Subcutaneous adipose tissue (tissue), 4 donors: ENCODE measurements at places on chromosomes 6 and 20. TPM values are rescaled to one million over a fixed set of nuclear protein-coding genes. Genes with fewer than 3 reads are reported as not detected.

The POU3F2 gene
- total RNA-seq: not detected

The PTCRA gene
- total RNA-seq: 1.5 TPM

The NFYA gene
- 27.7 TPM for total RNA-seq

The DPPA5 gene
- not detected for total RNA-seq

The CLPSL2 gene
- total RNA-seq: not detected

The OPRL1 gene
- total RNA-seq: 1.9 TPM

The APOBEC2 gene
- total RNA-seq: not detected

The NKX2-4 gene
- not detected for total RNA-seq

The NOX3 gene
- total RNA-seq: not detected

The NMBR gene
- total RNA-seq: not detected

The SAPCD1 gene
- total RNA-seq: not detected

The SLC17A2 gene
- not detected for total RNA-seq

The VSX1 gene
- total RNA-seq: not detected

The EDN3 gene
- not detected for total RNA-seq

The IL17A gene
- total RNA-seq: not detected

The PGC gene
- not detected for total RNA-seq

The GNAS-AS1 gene
- not detected for total RNA-seq

The BCL2L1 gene
- 89.4 TPM for total RNA-seq

The ACSS1 gene
- total RNA-seq: 9.3 TPM

The SIGLEC1 gene
- total RNA-seq: 33.2 TPM

The WFDC12 gene
- total RNA-seq: not detected

The ID1 gene
- 162 TPM for total RNA-seq

The HDGFL1 gene
- not detected for total RNA-seq

The NRN1 gene
- 27.0 TPM for total RNA-seq

The LATS1 gene
- 39.6 TPM for total RNA-seq

The TPD52L1 gene
- 36.3 TPM for total RNA-seq

The TSPYL4 gene
- total RNA-seq: 5.6 TPM

The FABP7 gene
- total RNA-seq: not detected

The TRIM27 gene
- total RNA-seq: 40.7 TPM

The GSTA2 gene
- total RNA-seq: not detected

The KIAA1755 gene
- total RNA-seq: 2.9 TPM

The KIAA0408 gene
- total RNA-seq: 85.9 TPM

The ELOVL2 gene
- total RNA-seq: 1.6 TPM

The PRDM1 gene
- 5.3 TPM for total RNA-seq

The PI16 gene
- total RNA-seq: 5.7 TPM

The RFX6 gene
- not detected for total RNA-seq

The ZC2HC1B gene
- total RNA-seq: not detected

The B4GALT5 gene
- 26.2 TPM for total RNA-seq

The FAM162B gene
- 2.0 TPM for total RNA-seq

The BPIFB4 gene
- not detected for total RNA-seq

The DTNBP1 gene
- 15.9 TPM for total RNA-seq

The PPP2R5D gene
- 43.1 TPM for total RNA-seq

The VPS16 gene
- 27.9 TPM for total RNA-seq

The FGD2 gene
- 37.3 TPM for total RNA-seq

The PLTP gene
- total RNA-seq: 135 TPM

The WASF1 gene
- total RNA-seq: 10.9 TPM
